ELR (cell line): ENCODE measurements at places on chromosomes 16 and 17.

DNA sequence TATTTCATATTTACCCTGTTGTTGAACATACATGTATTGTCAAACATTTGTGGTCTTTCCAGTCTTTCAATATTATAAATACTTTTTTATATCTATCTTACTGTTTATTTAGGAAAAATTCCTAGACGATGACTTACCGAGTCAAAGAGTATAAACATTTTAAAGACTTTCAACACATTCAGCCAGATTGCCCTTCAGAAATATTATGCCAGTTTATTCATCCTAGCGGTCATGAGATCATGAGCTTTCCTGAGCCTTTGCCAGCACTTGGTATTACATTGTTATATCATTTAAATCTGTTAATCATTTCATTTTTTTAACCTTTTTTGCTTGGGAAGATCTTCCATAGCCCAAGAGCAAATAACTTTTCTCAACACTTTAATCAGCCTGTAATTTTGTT, 197.4 kb downstream of the SPECC1 start:
- peak; percentile 88 for DNase-seq

- no peak for DNase-seq
These were observed 330.0 kb downstream of the SHISA9 start for GRCh38 chr16:13231365-13231764.

DNA sequence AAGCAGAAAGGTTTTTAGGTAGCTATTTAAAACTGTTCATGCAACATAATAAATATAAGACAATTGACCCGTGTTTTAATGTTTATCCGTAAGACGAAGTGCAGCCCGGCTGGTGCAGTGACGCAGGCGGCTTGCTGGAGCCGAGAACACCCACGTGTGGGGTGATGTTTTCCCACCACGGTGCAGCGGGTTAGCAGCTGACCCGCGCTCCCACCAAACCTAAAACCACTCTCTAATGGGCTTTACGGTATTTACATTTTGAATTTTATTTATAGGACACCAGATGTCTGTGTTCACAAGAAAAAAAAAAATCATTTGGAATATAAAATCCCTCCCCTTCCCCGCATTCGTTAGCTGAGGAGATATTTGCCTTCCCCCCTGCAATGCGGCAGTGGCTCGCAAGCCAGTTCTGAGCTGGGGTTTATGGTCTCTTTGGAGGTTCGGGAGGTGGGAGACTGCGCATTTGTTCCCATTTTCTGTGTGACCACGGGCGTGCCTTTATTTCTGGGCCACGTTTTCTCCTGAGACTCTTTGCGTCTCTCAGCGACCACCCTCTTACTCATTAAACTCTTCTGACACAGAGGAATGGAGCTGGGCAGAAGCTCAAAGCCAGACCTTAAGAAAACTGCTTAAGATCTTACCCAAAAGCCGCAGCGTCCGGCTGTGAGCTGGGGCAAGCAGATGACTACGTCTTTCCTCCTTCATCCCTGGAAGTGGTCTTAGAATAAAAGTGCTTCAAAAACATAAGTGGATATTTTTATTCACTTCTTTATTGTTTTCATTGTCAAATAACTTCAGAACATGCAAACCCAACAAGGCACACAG, 301.1 kb downstream of the IRF8 start:
- DNase-seq: no peak

DNA sequence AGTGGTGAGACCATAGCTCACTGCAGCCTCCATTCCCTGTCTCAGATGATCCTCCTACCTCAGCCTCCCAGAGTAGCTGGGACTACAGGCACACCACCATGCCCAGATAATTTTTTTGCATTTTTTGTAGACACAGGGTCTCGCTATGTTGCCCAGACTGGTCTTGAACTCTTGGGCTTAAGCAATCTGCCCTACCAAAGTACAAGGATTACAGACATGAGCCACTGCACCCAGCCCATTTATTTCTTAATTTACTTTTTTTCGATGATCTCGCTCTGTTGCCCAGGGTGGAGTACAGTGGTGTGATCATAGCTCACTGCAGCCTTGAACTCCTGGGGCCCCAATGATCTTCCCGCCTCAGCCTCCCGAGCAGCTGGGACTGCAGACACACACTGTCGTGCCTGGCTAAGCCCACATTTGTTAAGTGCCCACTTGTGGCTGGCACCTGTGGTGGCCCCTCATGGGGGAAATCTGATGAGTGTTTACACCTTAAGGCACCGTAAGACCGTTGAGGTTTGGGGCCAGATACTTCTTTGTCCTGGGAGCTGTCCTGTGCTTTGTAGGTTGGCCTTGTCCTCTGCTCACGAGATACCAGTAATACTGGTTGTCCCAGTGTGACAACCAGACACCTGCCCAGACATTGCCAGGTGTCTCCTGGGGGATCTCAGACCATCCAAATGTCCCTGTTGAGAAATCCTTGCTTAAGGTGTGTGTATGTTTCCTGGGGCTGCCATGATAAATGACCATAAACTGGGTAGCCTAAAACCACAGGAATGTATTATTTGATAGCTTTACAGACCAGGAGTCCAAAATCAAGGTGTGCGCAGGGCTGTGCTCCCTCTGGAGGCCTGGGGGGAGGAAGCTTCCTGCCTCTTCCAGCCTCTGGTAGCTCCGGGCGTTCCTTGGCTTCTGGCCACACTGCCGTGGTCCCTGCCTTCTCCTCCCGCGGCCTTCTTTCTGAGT, 141.4 kb upstream of the GSE1 start:
- DNase-seq: no peak

DNA sequence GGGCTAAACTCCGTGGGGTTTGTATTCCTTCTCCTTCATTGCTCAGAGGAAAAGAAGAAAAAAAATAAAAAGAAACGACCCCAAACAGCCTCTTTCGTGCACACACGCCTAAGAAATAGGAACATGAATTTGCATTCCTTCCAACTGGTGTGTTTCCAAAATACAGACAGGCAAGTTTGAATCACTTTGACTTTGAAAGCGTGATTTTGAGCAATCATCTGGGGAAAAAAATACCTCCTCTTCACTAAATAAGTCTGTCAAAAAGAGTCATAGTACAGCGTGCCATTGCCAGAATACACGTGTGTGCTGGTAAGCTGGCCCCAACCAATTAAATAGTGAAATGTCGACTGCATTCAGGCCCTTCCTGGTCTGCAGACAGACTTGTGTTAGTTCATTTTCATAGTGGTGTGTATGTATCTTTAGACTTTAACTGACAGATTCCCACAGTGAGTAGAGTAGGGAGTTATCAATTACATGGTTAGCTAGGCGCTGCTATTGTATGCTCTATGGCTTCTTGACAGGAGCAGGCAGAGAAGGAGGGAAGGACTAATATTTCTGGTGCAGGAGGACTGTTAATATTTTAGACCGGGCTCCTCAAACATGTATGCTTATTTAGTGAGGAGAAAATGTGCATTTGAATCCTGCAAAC, 618.3 kb downstream of the MAF start:
- DNase-seq: no peak

- DNase-seq: no peak
These were observed 5.5 kb upstream of the CDIPT start for GRCh38 chr16:29868396-29869009.

DNA sequence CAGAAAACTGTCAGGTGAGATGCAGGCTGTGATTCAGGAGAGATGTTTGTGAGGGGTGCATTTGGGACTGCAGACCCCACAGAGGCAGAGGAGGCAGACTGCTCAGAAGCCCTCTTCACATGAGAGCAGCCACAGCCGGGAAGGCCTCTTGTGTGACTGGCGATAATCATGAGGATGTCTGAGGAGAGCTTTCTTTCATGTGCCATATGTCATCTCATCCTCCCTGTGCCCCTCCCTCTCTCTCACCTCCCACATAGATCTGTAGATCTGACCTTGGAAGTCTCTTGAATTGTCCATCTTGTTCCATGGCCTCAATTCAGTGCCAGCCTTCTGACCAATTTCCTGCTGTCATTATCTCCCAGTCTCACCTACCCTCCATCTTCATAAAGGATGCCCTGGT, 50.5 kb downstream of the EPN2 start:
- no peak for DNase-seq

DNA sequence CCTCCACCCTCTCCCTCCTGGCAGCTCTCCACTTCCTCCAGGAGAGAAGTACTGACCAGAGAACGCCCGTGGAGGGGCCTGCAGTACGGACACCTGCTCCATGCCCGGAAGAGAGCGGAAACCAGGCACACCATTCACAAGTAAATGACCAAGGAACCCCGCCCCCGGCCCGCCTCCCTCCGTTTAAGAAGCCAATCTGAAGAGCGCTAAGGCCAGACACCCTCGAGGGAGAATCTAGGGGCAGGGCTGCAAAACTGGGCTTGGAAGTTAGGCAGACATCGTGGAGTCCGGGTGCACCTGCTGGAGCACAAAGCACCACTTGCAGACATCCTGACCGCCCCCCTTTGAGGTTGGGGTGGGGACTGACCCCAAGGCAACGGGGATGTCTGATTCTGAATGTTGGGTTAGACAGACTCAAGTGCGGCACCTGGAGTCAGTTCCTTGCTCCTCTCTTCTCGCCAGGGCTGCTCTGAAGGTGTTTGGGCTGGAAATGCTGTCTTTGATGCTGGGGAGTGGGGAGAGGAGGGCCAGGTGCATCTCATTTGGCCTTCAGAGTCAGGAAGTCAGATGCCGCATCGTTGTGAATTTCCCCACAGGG, 964 bp upstream of the FAAP100 start:
- DNase-seq: peak; percentile 94

DNA sequence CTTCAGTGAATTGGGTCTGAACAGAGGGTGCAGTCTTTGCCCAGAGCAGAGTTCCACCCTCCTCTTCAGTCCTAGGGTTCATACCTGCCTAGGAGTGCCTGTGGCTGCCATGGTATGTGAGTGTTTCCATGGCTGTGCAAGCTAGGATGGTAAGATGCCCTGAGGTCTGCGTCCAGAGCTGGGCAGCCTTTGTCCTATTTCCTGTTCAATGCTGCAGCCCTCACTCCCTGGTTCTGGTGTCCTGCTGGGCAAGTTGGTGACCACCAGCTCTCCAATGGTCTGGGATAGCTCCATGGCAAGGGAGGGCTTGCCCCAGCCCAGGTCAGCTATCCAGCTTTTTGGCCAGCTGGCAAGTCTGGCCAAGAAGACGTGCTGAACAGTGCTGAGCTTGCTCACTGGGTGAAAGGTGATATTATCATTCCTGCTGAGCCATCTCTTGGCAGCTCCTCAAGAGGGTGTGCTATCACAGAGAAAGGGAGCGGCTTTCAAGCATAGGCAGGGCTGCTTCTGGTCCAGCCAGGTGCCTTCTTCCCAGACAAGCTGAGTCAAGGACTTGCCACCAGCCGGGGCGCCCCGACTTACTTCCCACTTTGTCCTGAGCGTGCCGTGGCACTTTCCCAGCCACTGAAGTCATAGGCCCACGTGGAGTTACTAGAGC, 13.0 kb upstream of the NFATC3 start:
- DNase-seq: peak; percentile 58
